Fibroblast of lung (primary cell): ENCODE measurements at places on chromosomes 4 and X. TPM values are rescaled to one million over a fixed set of nuclear protein-coding genes. Genes with fewer than 3 reads are reported as not detected.
A peak's percentile ranks its signal among the peaks of the same experiment; 100 is the strongest.

DNA sequence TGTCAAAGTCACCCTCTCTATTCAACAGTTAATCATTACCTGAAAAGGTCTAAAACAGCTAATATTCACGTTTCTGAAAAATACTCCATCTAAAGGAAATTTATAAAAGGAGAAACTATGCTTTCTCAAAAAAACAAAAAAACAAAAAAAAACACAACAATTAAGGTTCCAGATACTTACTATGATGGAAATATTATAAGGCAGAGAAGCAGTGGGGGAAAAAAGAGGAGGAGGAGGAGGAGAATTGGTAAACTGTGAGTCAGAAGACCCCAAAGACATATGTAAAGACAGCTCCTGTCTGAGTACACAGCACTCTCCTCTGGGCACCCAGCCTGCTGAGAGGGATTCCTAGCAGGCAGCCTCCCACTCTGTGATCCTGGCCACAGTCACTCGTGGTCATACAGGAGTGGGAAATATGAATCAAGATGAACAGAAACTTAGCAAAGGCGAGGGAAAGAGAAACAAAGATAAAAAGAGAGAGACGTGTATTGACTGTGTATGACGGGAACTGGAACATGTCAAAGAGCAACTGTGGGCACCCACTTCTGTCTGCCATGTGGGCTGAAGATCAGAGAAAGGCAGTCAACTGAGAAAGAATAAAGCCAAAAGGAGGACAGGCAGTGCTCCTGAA, 12.5 kb downstream of the KLHL15 start:
- DNase-seq = no peak

GRCh38 chr4:152613351-152613750, 66.4 kb downstream of the TMEM154 start:
- no peak for DNase-seq

DNA sequence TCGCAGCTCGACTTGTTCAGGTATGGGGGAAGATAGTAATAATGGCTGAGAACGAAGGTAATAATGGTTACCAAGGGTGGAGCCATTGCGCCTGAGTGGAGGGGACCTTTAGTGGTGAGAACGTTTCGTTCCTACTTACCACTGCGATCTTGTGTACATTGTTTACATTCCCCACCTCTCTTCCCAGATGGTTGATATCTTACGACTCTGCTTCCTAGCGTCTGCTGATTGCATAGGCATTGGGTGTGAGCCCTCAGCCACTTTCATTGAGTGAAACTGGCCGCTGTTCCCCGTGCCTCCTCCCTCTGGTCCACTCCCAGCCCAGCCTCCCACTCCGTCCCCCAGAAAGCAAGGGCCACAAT, 850 bp downstream of the IGBP1 start:
- peak; percentile 15 for DNase-seq

DNA sequence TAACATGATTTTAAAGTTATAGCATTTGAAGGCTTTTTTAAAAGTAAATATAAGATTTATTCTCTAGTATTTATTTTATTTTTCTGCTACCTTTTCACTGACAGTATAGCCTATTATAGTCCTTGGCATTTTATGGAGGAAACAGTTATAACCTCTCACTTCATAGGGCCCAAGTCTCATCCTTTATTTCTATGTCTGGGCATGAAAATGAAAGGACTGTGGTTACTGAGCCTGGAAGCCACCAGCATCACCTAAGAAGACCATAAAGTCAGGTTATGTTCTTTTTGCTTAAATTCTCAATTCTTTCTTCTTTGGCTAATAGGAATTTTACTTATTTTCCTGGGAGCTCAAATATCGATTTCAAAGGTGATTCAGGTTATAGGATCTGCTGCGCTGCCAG, 494.7 kb upstream of the TECRL start:
- no peak for DNase-seq

- DNase-seq = no peak
These were observed 1095.0 kb downstream of the FAT4 start for GRCh38 chr4:126409746-126410145.

GRCh38 chr4:128850252-128850651, 40.8 kb downstream of the JADE1 start:
- DNase-seq = no peak

- no peak for DNase-seq
These were observed 35.0 kb upstream of the MYOZ2 start for GRCh38 chr4:119100655-119101054.

- DNase-seq = no peak
These were observed 278.8 kb upstream of the DIAPH2 start for GRCh38 chrX:96405842-96406241.

- peak; percentile 66 for DNase-seq
These were observed 21.8 kb downstream of the CMC4 start for GRCh38 chrX:155048977-155049619.

GRCh38 chr4:177161781-177162180, 147.9 kb upstream of the NEIL3 start:
- no peak for DNase-seq

- no peak for DNase-seq
These were observed 272.4 kb upstream of the KCNIP4 start for GRCh38 chr4:22220965-22221364.

DNA sequence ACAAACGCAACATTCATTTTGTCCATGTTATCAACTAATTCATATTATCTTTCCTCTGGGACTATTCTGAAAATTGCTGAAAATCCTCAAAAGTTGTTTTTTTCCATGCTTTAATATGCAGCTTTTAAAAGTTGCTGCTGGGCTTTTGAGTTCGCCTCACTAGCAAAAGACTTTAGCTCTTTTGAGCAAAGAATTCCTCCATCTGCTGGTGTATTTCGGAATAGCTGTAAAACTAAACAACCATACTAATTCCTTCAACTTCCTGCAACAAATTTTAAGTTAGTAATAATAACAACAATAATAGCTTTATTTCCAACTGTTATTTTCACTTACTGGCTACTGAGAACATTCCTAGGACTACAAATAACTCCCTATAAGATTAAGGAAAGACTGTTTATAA, 124.5 kb upstream of the PLAC1 start:
- DNase-seq = peak; percentile 69

DNA sequence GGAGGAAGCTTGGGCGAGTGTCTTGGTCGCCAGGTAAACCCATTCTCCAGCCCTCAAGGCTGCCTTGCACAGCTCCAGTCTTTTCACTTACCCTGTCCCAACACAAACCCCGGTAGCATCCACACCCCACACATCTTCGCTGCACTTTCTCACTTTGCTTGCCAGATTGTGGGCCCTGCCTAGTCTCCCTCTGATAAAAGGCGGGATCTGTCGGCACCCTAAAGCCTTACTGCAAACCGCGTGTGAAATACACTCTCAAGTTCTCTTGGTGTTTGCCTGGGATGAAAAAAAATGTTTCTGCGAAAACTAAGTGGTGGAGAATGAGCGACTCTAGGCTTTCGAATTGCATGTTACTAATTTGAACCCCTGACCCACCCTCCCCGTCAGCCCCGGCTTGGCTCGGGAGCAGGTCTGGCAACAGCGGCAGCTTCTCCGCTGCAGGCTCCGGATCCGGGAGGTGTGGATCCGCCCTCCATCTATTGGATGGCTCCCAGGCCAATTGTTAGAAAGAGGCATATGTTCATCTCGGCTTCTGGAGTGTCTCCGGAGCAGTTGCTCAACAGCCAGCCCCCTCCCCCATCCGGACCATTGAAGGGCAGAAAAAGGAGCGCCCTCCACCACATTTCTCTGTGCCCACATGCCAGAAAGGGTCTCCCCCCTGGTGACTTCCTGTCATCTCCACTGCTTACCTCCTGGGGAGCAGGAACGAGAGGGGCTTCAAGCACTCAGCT, 3.0 kb upstream of the CITED1 start:
- DNase-seq = peak; percentile 70

DNA sequence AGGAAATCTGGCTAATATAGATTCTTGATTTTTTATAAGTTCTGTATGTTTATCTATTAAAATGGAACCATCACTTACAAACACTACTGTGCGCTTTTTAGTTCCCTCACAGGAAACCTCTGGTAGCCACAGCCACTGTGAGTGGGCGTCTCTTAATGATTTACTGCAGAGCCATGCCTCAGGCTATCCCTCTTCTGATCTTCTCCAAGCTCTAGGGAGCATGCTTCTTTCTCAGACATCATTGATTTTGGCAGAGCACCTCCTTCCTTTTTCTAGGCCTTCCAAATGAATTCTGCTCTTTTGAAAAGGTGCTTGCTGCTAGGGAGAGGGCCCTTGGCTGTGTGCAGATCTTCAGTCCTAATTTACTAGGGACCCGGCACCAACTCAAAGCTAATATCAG, 61.1 kb upstream of the STS start:
- no peak for DNase-seq

DNA sequence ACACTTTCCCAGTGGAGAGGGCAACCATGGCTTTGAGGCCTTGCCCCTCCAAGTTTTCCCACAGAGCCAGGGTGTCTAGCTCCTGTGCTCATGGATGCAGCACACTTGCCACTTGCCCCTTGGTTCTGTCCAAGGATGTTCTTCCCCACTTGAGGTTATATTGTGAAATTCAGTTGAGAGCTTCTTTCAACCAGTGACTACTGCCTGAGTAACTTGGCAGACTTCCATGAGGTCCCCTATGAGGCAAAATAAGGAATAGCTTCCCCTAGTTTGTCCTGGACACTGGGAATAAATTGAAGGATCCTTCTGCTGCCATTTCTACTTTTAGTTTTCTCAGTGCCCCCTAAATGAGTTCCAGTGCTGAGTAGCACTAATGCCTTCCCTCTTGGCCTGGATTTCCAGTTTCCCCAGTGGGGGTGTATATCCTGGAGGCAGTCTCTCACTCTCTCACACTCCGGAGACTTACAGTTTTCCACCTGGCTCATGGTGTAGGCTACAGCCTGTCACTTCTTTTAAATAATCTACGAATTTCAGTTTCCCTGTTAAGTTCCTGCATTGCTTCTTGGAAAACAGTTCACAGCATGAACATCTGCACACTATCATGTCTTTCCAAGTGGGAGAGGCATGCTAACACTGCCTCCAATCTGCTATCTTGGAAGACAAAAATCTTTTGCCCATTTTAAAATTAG, 36.4 kb upstream of the ADH4 start:
- DNase-seq = peak; percentile 87

DNA sequence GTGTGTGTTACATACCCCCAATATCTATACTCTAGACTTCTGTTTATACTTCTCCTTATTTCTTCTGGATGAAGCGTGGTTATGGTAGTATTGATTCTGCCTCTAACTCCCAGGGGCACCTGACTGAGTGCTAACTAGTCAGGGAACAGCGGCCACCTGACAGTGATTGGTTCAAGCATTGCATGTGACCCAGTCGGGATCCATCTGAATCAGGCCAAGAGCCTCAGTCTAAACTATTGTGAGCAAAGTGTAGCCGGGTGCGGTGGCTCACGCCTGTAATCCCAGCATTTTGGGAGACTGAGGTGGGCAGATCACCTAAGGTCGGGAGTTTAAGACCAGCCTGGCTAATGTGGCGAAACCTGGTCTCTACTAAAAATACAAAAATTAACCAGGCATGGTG, 10.0 kb downstream of the CCDC110 start:
- DNase-seq = no peak

DNA sequence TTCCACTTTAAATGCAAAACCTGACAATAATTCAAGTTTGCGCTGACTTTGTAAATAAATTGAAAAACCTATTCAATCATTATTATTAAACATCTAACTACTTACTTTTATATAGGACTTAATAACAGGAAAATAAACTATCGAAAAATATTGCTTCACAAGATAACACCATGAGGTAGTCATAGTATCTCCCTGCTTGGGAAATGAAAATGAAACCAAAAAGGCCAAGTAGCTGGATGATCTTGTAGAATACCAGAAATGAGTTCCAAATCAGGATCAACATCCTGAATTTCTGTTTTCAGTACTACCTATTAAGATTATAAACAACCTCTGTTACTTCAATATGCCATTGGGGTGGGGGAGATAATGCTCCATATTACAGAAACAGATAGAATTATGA, 58.9 kb downstream of the CHIC2 start:
- peak; percentile 22 for DNase-seq

DNA sequence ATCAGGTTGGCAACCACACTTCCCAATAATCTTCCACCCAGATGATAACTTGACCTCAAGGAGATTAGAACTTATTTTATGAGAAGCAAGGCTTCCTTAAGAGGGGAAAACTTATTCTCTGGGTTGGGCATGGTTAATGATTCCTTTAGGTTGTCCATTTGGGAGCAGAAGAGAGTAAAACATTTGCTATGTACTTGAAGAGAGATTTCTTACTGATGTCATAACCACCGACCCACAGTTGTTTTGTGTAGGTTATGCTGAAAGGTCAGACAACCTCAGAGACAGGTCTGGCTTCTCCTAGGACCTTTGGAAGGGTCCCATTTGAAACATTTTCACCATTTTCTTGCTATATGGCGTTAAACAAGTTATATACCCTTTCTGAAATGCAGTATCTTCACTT, 56.1 kb downstream of the FAM114A1 start:
- no peak for DNase-seq

- DNase-seq = no peak
These were observed 27.0 kb downstream of the OTUD4 start for GRCh38 chr4:145153181-145153903.

DNA sequence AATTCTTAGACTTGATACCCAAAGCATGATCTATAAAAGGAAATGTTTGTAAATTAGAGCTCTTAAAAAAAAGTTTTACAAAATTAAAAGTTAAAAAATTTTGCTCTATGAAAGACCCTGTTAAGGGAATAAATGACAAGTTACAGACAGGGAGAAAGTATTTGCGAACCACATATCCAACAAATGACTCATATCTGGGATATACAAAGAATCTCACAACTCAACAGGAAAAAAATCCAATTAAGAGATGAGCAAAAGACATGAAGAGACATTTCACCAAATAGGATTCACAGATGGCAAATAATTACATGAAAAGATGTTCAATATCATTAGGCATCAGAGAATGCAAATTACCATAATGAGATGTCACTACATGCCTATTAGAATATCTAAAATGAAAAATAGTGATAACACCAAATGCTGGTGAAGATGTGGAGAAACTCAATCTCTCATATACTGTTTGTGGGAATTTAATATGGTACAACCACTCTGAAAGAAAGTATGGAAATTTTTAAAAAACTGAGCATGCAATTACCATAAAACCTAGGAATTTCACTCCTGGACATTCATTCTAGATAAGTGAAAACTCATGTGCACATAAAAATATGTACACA, 100.8 kb upstream of the EOLA2 start:
- no peak for DNase-seq

UGT2A1 gene
- total RNA-seq = not detected in 2 replicates

MAGEB1 gene
- total RNA-seq = not detected in 2 replicates

H2BW2 gene
- total RNA-seq = not detected in 2 replicates

HMX1 gene
- not detected in 2 replicates for total RNA-seq

HSFX2 gene
- 0.26 and 0.50 TPM in 2 replicates for total RNA-seq

XKRX gene
- total RNA-seq = under 0.01 and 0.17 TPM in 2 replicates

TACR3 gene
- total RNA-seq = under 0.01 TPM in 1 of 2 replicates, not detected in the other

TMPRSS11E gene
- not detected in 2 replicates for total RNA-seq
